Activated CD4-positive, alpha-beta T cell treated with anti-CD3 and anti-CD28 coated beads for 1 hour (primary cell): ENCODE measurements at places on chromosomes 4 and X.

DNA sequence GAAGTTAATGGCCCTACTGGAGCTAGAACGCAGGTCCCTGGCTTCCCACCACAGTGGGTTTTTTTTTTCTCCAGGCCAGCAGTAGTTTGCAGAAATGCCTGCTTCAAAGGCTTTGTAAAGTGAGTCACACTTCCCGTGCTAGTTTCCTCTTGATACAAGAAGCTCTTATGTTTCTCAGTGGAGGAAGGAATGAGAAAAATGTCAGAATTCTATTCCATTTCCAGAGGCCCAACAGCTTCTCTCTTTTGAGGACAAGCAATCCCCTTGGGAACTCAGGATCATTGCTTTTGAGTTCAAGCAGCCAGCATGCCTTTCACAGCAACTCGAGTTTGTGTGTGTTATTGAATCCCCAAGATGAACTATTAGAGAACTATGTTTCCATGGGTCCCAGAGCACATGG, 134.3 kb downstream of the GUCY2F start:
- DNase-seq, result no peak

DNA sequence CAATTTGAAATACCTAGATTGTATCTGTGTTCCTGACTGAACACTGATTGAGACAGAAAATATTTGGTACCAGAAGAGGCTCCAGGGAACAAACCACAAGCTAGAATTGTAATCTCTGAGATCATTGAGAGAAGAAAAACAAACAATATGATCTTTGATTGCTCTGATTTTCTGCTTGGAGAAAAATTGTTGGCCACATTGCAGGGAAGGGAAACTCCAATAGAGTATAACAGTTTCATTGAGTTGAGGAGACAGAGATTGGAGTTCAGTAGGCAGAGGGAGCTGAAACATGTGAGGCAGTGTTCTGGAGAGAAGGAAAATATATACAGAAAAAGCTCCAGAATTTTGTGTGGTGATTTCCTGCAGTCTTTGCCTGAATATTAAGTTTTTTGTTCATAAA, 158.2 kb downstream of the C4orf33 start:
- DNase-seq, result no peak

DNA sequence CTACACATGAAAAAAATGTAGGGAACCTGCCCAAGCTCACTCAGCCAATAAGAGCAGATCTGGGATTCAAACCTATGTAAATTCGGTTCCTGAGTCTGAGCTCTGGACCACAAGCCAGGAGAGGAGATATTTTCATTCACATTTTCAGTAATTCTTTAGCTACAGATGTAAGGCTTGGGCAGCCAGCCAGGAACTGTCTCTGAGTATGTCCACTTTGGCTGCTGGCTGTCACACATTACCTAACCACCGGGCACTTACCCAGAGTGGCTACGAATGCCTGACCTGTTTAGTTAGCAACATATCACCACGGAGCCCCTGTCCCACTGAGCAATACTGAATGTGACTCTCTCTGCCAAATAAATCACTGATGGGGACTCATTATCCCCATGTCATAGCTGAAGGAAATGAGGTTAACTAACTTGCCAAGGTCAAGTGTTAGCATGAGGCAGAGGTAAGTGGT, 15.3 kb downstream of the USP46 start:
- DNase-seq, result no peak

- no peak for DNase-seq
These were observed 14.6 kb upstream of the MAGIX start for GRCh38 chrX:49147936-49148335.

DNA sequence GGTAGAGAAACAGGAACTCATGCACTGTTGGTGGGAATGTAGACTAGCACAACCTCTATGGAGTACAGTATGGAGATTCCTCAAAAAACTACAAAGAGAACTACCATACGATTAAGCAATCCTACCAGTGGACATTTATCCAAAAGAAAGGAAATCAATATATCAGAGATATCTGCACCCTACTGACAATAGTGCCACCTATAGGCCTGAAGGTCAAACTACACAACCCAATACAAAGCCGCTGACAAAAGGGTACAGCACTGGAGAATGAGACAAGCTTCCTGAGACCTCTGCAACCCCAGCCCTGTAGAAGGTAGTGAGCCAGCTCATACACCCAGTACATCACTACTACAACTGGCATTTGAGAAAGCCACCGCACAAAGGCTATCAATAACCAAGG, 67.1 kb downstream of the CBR4 start:
- no peak for DNase-seq

DNA sequence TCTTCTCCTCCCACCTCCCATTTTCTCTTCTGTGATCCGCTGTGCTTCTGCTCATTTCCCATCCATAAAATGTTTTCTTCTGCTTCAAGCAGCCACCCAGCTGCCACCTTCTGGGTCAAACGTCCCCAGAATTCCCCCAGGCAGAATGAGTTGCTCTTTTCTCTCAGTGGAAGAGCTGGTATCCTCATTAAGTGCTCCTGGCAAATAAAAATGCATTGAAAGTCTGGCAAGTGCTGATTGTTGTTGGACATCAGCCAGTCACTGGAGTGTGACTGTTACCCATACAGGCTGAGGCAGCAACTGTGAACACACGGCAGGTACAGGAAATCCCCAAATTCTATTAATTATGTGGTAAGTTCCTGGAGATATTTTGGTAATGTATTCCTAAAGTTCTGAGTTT, 52.6 kb downstream of the LIMCH1 start:
- no peak for DNase-seq

DNA sequence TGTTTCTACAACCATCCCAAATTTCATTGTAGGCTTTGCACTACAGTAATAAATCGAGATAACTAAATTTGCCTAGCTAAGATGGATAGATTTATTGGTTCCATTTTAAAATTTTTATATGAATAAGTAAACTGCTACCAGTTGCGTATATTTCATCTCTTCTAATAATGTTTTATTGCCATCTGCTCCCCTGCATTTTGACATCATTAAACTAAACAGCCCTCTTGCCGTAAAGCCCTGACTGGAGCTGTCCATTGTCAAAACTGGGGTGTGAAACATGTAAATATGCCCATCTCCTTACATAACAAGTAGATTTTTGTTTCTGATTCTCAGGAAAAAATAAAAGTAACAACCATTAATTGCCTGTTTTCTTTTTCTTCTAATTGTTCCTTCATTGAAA, 130.8 kb upstream of the BMPR1B start:
- no peak for DNase-seq

- no peak for DNase-seq
These were observed 192.2 kb downstream of the FGF13 start for GRCh38 chrX:138519296-138519695.

DNA sequence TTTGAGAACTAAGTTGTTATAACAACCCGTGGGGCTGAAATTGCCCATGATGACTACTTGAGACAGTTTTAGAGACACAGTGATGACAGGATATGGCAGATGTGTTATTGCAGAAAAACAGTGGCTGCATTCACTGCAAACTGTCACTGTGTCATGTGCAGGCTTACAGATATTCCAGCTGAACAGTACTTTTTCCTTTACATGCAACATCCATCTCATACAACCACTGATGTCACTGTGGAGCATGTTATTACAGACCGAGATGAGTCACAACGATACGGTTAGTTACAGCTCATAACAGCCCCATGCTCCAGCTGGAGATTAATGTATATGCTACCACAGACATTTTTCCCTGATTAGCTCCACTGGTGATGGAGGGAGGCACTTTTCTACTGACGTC, 207.4 kb downstream of the TMA16 start:
- DNase-seq, result no peak
